ENCODE measurements at places on chromosomes 5 and 9.

- no peak for DNase-seq
Observed at GRCh38 chr5:78586251-78586650, 62.3 kb downstream of the LHFPL2 start.

GRCh38 chr5:77924081-77924480, 147.9 kb upstream of the TBCA start:
- no peak for DNase-seq

DNA sequence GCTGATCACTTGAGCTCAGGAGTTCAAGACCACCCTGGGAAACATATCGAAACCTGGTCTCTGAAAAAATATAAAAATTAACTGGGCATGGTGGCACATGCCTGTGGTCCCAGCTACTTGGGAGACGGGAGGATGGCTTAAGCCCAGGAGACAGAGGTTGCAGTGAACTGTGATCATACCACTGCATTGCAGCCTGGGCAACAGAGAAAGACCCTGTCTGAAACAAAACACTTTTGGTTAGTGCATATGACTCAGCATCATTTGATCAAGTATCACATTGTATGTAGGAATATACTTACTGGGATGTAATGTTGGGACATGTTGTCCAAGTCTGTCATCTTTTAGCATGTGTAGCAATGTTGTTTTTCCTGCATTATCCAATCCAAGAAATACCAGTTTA, 12.0 kb downstream of the SAR1B start:
- no peak for DNase-seq

DNA sequence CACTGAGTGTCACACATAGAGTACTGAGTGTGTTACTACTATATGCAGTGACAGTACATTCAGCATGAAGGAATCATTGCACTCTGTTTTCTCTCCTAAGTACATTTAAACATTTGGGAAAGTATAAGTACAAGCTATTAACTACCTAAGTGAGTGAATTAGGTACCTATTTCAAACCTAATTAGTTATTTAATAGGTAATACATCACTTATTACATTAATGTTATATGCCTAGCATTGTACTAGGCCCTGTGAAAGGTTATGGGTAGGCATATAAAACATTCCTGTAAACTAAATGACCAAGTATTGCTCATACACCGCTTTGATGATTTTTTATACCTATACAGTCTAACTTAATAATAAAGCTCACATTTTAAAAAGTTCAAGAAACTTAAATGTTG, 25.7 kb upstream of the PPP3R2 start:
- no peak for DNase-seq

GRCh38 chr9:115629879-115630840, 512.2 kb upstream of the TNC start:
- no peak for DNase-seq

- DNase-seq, result no peak
Observed at GRCh38 chr5:107402434-107403227, 268.1 kb downstream of the EFNA5 start.

GRCh38 chr5:13263701-13264100, 680.8 kb downstream of the DNAH5 start:
- no peak for DNase-seq

GRCh38 chr5:110383231-110383630, 343.2 kb downstream of the TMEM232 start:
- no peak for DNase-seq

GRCh38 chr9:91820126-91820750, 129.8 kb downstream of the ROR2 start:
- DNase-seq, result no peak

DNA sequence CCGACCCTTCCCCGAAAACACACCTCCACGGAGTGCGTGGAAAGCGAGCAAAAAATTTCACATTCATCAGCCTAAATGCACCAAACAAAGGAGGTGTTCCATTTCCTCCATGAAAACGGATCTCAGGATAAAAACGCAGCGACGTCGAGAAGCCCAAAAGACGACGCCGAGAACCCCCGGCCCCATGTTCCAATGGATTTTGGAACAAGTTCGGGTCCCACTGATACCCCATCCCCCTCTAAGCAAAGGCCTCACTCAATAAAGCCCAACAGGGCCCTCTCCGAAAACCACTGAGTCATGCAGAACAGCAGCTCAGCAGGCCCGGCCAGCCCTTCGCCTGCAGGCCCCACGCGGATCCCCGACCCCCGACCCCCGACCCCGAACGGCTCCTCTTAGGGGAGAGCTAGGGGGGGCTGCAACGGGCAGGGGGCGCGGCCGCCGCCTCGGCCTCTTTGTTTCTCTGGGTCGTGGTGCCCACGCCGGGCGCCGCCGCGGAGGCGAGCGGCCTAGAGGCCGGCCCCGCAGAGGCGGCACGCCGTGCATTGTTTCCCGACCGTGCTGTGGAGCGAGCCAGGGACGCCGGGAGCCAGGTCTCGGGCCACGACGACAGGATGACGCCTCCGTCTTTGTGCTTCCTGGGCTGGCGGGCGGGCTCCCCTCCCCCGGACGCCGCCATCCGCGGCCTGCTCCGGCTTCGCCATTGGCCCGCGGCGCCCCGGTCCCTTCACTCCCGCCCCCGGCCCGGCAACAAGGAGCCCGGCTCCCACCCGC, 915 bp downstream of the ZFAND5 start:
- peak; percentile 19 for DNase-seq

GRCh38 chr5:147732291-147732883, 50.1 kb downstream of the JAKMIP2 start:
- no peak for DNase-seq

GRCh38 chr9:23587433-23587832, 238.6 kb downstream of the ELAVL2 start:
- DNase-seq, result no peak
